CD4-positive, alpha-beta T cell (primary cell): ENCODE measurements at places on chromosomes 6 and 20.

- no peak for DNase-seq
Measured at GRCh38 chr6:136859430-136859829, 37.0 kb downstream of the PEX7 start.

GRCh38 chr6:38270367-38270766, 369.4 kb downstream of the BTBD9 start:
- no peak for DNase-seq

DNA sequence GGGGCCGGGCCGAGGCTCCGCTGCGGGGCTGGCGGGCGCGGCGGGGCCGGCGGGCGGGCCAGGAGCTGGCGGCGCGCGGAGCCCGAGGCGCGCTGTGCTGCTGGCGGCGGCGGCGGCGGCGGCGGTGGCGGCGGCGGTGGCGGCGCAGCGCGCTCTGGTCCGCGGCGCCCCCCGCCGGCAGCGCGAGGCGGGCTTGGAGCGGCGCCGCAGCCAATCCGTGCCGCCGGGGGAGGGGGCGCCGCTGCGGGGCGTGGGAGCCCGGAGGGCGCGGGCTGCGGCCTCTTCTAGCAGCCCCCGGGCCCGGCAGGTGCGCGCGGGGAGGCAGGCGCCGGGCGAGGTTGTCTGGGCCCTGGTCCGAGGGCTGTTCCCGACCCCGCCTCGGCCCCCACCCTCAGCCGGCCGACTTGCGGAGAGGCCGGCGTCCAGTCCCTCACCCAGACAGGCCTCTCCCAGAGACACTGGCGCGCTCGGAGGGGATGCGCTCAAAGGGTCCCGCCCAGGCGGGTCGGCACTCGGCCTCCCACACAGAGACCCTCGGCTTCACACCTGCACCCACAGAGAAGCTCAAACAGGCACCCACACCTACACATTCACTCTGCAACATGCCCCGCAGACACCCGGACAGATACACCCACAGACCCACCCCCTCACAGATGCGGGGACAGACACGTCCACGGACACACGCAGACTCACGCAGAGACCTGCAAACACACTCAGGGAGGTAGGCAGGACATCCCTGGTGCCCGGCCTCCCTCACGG, at the start of gene RIMS4:
Gene RIMS4, minus strand, starts transcription at position 156 of the 759 bp plus-strand sequence. CDS start 275 bp downstream, outside the sequence.
- no peak for DNase-seq

DNA sequence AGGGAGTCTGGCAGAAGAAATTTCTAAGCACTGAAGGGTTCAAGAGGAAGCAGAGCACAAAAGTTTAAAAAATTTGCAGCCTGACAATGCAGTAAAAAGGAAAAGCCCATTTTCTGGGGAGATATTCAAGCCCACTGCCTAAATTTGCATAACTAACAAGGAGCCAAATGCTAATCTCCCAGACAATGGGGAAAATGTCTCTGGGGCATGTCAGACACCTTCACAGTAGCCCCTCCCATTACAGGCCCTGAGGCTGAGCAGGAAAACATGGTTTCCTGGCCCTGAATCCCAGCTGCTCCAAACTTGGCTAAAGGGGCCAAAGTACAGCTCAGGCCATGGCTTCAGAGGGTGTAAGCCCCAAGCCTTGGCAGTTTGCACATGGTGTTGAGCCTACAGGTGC, 908.5 kb upstream of the MANEA start:
- DNase-seq = no peak

DNA sequence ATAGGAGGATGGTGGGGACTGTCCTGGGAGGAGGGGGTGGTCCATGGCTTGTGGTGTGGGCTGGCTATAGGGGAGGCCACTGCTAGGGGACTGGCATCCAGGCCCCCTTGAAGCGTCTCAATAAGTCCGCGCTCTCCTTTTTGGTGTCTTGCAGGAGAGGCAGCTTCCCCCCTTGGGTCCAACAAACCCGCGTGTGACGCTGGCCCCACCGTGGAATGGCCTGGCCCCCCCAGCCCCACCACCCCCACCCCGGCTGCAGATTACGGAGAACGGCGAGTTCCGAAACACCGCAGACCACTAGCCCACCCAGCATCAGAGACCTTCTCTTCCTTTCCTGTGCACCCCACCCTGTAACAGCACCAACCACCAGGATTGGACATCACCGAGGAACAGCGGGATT, 2.8 kb upstream of the ZBTB9 start:
- no peak for DNase-seq
